Common myeloid progenitor, CD34-positive (primary cell): ENCODE measurements at places on chromosomes 1 and 21.

DNA sequence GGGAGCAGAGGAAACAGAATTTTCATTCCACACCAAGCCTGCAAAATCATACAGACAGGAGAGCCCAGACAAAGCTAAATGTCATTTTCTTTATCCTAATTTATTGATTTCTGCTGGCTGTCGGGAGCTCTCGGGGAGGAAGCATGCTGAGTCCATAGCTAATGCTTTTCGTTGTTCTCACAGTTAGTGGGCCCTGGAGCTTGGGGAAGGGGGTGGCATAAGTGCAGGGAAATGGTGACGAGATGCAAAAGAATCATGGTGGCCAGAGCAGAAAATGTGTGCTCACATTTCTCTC lies 202.4 kb downstream of the TOMM20 start:
- DNase-seq, result no peak

GRCh38 chr1:21264898-21265297 lies 25.4 kb downstream of the ECE1 start:
- no peak for DNase-seq

DNA sequence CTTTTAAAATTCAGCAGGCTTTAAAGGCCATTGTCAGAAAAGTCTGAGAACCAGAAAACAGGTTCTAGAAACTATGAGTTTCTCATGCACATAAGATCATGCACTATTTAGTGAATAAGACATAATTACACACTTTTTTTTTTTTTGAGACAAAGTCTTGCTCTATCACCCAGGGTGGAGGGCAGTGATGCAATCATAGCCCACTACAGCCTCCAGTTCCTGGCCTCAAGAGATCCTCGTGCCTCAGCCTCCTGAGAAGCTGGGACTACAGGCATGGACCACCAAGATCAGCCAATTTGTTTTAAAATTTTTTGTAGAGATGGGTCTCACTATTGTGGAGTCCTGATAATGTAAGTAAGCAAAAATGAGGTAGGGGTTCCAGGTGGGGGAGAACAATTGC lies 134.9 kb downstream of the VAV3 start:
- peak; percentile 53 for DNase-seq

DNA sequence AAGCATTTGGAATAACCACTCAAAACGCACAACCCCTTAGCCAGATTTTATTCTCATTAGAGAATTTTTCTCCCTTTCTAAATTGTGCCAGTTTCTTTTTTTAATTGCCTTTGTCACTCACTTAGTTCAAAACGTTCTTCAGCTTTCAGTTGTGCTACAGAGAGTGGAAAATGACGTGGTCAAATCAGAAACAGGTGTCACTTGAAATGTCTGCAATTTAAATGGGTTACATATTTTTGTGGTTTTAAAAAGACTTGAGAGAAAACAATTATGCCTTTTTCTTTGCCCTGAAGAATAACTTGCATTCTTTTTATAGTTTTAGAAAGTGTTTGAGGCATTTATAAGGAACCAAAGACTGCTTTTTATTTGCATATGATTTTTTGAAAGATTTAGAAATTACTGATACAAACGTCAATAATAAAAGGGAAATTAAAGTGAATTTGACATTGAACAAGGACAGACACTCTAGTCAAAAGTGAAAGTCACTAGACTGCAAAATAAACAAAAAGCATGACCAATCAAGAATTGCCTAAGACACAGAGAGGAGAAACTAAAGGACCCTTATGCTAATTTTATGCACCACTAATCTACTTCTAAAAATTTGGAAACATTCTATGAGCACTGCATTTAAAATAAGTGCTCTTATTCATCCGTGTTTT lies 191.0 kb downstream of the TPR start:
- DNase-seq, result peak; percentile 24

DNA sequence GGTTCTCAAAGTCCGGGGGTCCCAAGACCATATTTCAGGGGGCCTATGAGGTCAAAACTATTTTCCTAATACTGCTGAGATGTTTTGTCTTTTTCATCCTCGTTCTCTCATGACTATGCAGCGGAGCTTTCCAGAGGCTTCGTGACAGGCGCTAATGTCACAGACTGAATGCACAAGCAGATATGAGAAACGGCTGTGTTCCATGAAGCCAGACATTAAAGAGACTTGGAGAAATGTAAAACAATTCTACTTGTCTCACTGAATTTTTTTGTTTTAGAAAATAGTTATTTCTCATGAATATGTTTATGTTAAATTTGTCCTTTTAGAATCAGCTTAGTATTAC lies 10.3 kb downstream of the PIGP start:
- DNase-seq, result no peak

- DNase-seq, result no peak
Measured at GRCh38 chr1:205916541-205916940, 26.7 kb downstream of the SLC26A9 start.

- peak; percentile 35 for DNase-seq
Measured at GRCh38 chr1:156859523-156860112, 701 bp upstream of the INSRR start.

GRCh38 chr21:31866077-31866511 lies 6.7 kb upstream of the HUNK start:
- peak; percentile 81 for DNase-seq

- DNase-seq, result peak; percentile 66
Measured at GRCh38 chr1:243850202-243850451, at the start of gene AKT3. AKT3 (minus strand) TSS chr1:243850243; CDS start chr1:243843170, 7,073 bp downstream.

DNA sequence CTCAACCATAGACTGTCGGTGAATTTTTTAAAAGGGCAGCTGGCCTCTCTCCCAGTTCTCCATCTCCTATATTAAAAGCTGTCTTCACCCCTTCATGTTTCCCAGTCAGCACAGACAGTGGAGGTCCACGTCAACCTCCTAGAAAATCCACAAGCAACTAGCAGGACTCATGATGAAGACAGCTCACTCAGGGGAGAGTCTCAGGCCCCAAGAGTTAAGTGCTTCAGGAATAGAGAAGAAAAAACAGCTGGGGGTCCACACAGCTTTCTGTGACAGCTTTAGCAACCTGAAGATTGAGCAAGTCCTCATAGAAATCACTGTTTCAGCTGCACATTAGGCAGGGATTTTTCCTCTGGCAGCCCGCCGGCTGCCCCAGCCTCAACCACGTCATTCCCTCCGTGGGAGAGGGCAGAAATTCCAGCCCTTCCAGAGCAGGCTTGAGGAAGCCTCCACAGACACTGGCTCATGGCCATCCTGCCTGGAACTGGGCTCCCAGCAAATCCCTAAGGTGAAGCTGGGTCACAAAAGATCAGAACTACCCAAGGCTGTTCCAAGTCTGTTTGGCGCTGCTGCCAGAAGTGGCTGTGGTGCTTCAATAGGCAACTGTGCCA lies 15.2 kb downstream of the GPR161 start:
- DNase-seq, result no peak

DNA sequence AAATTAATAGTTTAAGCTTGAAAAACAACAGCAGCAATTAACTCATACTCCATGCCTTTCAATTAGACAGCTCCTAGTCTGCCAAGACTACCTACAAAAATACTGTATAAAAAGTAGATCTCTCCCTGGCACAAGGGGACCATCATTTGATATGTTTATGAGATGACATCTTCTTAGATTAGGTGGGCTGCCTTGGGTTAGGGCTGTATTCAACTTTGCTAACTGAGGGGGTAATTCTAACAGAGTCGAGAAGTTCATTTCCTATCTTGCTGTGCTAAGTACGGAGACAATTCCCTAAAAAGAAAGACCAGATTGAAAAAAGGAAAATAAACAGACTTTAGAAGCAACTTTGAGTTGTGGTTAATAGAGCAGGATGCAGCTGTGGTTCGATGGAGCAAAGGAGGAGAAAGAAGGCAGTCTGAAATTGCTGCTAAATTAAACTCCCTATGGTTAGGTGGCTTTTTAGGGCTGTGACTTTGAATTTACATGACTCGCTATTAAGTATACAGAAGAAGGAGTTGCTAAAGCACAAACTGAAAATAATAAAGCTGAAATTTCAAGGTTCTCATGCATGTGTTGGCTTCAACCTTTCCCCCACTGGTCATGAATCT lies 75.4 kb downstream of the CDC7 start:
- DNase-seq, result peak; percentile 80

DNA sequence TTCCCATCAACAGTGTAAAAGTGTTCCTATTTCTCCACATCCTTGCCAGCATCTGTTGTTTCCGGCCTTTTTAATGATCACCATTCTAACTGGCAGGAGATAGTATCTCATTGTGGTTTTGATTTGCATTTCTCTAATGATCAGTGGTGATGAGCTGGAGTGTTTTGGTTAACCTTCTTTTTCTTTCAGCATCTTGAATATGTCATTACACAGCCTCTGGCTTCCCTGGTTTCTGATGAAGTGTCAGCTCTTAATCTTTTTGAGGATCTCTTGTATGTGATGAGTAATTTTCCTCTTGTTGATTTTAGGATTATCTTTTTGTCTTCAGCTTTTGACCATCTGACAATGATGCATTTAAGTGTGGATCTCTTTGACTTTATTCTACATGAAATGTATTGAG lies 133.2 kb upstream of the GRIK3 start:
- no peak for DNase-seq

DNA sequence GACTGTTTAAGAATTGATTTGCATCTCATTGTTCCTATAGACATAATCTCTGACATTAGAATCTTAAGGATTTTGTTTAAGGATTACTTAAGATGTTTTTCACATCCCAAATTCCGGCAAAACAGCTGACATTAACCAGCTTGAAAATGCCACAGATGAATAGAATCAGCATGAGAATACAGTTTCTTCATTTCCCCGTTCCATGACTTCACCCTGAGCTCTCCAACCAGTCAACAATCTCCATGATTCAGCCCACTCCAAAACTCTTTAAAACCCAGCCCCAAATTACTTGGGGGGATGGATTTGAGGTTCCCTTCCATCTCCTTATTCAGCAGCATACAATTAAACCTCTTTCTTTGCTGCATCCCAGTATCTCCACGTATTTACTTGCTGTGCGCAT lies 201.0 kb downstream of the LYPLAL1 start:
- no peak for DNase-seq

DNA sequence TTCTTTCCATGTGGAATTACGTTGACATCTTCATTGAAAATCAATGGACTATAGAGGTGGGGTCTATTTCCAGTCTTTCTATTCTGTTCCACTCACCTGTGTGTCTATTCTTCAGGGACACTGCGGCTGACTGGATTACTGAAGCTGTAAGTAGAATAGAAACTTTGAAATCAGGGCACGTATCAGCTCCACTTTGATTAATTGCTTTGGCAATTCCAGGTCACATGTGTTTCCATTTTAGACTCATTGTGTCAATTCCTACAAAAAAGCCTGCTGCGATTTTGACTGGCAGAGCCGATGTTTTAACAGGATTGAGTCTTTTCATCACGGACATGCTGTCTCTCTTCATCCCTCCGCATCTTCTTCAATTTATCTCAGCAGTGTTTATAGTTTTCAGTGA lies 20.9 kb upstream of the RNF223 start:
- no peak for DNase-seq

- no peak for DNase-seq
Measured at GRCh38 chr1:45522324-45523104, 830 bp upstream of the PRDX1 start.

DNA sequence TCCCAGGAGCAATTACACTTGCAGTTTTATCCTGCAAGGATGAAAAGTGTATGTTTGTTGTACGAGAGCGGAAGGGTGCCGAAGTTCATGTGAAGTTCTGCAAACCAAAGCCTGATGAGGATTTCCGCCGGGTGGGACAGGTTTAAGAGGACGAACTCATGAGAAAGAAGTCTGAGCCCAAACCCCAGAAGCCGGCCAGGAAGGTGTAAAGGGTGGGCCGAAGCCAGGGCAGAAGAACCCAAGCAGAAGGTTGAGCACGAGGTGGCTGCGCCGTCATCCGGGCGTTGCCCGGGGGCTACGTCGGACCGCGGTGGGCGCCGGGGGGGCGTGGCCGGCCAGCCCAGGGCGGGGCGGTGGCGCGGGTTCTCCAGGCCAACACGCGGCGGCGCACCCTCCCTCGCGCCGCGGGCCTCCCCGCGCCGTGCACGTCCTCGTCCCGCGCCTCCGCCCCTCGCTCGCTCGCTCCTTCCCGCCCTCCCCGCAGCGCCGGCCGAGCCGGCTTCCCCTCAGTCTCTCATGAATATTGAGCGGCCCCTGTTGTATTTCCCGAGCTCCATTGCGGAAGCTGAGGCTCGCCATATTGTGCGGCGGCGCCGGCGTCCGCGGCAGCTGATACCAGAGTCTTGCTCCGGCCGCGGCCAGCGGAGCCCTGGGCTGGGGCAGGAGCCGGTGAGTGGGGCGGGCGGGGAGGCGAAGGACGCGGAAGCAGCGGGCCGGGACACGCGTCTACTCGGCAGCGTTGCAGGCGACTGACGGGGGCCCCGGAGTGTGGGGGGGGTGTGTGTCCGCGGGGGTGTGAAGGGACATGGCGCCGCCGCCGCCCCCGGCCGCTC lies at the start of gene RNF2:
TSS of gene RNF2 (plus strand) at position 578 of the 833 bp plus-strand sequence. CDS start 41,996 bp downstream, outside the sequence.
- DNase-seq, result peak; percentile 93

DNA sequence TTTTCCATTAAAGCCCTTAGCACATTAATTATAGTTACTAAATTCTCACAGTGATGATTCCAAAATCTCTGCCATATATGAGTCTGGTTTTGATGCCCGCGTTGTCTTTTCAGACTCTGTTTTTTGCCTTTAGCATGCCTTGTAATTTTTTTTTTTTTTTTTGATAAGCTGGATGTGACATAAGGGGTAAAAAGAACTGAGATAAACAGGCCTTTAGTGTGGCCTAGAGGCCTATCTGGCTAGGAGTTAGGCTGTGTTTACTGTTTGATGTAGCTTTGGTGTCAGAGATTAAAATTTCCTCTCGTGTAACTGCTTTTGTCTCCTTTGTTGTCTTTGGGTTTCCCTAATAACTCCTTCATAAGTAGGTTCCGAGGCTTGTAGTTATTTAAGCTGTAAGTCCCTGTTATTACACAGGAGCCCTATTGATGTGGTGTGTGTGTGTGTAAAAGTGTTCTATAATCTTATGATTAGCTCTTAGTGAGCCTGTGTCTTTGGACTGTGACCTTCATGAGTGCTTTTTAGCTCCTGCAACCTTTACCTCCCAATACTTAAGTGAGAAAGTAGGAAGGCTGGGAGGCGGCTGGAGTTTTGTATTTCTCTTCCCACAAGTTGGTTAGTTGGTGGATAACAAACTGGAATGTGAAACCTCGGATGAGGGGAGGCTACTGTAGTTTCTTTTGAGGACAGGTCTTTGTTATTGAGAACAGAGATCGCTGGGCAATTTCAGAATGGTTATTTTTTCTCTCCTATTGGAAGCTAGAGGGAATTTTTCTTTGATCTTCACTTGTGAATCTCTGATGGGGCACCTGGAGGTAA lies 19.3 kb downstream of the HS2ST1 start:
- peak; percentile 15 for DNase-seq

DNA sequence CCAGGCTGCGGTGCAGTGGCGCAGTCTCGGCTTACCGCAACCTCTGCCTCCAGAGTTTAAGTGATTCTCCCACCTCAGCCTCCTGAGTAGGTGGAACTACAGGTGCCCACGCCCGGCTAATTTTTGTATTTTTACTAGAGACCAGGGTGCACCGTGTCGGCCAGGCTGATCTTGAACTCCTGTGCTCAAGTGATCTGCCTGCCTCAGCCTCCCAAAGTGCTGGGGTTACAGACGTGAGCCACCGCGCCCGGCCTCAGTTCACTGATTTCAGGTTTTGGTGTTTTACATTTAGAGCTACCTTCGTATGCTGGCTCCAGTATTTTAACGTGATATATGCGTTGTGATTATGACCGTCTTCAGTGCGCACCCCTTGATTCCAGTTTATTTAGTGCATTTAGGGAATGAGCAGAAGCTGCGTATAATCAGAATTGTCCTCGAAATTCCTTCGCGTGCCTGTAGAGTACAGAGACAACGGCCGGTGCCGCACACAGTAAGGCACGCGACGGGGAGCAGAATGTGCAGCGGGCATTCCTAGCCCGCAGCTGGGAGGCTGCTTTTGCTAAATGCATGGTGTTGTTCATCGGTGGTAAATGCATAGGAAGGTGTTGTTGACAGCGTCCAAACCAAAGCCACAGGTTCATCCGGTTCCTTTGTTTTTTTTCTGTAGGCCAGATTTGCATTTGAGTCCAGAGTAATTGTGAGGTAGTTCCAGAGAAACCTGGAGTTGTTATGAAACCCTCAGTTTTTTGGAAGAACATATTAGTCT lies 48.9 kb upstream of the DIP2A start:
- DNase-seq, result no peak
